8988T (cell line): ENCODE measurements at places on chromosomes 2 and 18.
A peak's percentile ranks its signal among the peaks of the same experiment; 100 is the strongest.

GRCh38 chr2:60262178-60262577 lies 291.3 kb downstream of the BCL11A start:
- no peak for DNase-seq

GRCh38 chr2:107009275-107009674 lies 123.3 kb upstream of the ST6GAL2 start:
- no peak for DNase-seq

DNA sequence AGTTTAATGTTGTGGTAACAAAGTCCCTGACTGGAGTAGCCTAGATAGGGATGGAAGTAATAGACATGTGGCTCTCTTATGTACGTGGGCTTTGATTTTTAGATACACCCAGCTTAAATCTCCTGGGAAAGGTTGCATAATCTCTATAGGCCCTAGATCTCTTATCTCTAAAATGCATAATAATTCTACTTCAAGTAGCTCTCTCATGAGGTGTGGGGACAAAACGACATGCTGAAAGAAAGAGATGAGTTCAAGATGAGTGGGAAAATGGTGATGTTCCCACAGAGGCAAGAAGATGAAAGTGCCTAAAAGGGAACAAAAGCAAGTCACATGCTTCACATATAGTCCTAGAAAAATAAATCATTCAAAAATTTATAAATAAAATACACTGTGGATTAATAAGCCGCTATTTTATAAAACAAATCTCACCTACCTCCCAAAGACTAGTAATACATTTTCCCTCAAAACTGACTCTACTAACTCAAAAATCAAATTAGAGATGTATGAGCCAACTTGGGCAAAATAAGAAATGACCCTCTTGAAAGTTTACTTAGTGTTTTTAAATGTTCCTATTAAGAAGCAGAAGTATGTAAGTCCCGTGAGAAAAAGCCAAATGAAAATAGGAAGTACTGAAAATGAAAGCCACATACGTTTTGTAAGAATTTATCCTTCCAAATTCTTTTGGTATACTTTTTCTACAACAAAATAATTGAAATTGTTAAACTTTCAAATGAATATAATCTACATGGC lies 148.2 kb upstream of the ITGA4 start:
- DNase-seq, result no peak

DNA sequence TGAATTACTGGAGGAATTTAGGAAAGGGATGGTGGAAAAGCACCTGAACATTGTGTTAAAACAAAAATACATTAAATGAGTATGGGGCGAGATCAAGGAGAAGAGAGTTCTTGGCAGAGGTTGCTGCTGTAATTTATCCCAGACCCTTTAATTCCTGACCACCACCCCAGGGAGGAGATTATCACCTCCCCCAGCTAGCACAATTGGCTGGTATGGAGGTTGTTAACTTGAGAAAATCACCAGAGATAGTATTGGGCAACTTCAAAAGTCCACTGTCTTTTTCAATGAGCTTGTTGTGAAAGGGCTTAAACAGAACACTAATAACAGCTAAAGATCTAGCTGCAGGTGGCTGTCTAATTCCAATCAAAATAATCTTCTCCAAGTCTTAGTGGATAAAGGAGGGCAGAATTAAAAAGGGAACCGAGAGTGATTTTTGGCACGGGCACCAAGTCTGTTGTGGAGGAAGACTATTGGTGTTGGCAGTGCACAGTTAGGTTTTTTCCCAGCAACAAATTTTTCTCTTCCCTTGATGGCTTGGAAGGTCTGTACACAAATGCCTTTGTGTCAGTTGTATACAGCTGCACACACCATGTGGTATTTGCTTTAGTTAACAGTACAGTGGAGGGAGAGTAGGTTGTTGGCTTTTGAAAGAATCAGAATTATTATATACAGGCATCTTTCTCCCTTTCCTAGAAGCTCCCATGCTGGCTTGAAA lies 289.5 kb downstream of the SLC4A3 start:
- DNase-seq, result no peak

DNA sequence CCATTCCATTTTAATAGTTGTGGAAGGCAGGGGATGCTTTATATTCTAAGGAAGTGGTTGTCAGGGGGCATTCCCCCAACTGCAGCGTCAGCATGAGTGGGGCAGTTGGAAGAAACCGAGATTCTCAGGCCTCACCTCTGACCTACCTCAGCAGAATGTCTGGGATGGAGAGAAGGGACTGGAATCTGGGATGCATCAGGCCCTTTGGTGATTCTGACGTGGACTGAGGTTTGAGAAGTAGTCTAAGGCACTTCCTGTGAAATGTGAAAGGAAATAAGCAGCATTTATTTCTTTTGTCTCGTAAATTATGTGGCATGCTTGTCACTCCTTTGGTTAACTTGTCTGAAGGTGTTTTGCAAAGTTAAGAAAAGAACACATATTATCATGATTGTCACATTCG lies 540.7 kb upstream of the NETO1 start:
- DNase-seq, result no peak

DNA sequence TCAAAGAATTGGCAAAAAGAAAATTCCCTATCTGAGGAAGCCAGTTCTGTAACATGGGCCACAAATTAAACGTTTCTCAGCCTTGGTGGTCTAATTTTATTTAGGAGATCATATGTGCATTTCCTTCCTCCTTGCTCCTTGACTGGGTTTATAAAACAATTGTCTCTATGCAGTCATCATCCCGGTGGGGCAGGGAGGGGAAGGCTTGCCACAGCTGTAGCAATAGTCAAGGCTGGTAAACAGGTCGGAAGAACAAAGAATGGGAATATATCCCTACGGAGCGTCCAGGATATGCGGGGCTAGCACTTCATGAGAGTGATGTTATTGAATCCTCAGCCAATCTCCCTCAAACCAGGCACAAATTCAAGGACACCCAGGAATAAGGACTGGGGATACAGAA lies 143.8 kb downstream of the RNF152 start:
- DNase-seq, result no peak

GRCh38 chr18:80250740-80251364 lies 3.5 kb upstream of the PARD6G start:
- no peak for DNase-seq

GRCh38 chr2:207950761-207951114 lies 74.6 kb downstream of the PLEKHM3 start:
- DNase-seq, result no peak

- no peak for DNase-seq
Observed at GRCh38 chr2:62287282-62287681, 91.4 kb downstream of the B3GNT2 start.

- DNase-seq, result no peak
Observed at GRCh38 chr2:4937550-4937949, 754.6 kb upstream of the SOX11 start.

- DNase-seq, result no peak
Observed at GRCh38 chr2:238657132-238658053, 190.5 kb upstream of the TWIST2 start.

DNA sequence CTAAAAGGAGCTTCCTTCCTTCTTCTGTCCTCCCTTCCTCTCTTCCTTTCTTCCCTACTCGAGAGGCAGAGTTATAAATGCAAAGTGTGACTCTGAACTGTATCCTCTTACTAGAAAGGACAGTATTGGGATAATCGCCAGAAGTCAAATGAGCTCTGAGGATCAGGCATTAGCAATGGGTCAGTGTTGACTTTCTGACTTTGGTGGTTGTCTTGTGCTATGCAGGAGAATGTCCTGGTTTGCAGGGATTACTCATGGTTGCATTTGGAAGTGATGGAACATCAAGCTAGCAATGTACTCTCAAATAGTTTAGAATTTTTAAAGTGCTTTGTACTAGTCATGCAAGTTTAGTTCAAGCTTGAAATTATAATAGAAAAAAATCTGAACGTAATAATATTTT lies 115.6 kb downstream of the TXNL1 start:
- DNase-seq, result no peak

- DNase-seq, result peak; percentile 71
Observed at GRCh38 chr18:22167471-22168241, 1.7 kb upstream of the GATA6 start.
